GM23338 (cell line): ENCODE measurements at places on chromosomes 3 and 15.

DNA sequence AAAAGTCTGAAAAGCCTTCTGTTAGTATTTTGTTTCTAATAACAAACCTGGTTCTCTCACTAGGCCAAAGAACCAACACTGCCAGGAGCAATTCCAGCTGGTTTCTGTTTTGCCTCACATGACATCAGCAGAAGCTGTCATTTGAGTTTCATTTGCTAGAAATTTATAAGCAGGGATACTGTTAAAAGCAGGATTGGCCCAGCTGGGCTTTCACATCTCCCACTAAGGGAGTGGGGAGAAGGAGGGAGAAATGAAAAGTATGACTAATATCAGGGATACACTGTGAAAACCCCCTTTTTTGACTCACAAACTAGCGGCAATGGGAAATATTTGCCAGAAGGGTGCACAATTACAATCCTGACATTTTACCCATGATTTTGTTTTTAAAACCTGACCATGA, 5.3 kb downstream of the CCDC80 start:
- DNase-seq: no peak

- no peak for DNase-seq
Observed at GRCh38 chr3:140152851-140153639, 218.1 kb downstream of the CLSTN2 start.

DNA sequence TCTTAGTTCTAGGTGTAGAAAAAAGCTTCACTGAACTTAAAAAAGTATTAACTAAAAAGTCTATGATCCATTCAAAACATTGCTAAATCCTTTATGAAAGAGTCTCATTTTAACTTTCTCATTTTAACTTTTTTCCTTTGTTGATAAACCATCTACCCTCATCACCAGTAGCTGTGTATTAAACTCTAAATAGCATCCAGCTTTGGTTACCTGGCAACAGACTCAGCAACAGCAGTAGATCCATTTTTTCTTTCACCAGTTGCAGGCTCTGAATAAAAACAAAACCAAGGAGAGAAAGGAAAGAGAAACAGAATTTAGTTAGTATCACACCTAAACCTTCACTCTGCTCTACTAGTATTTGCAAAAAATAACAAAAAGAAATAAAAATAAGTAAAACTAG, 51.6 kb downstream of the TP53BP1 start:
- no peak for DNase-seq

DNA sequence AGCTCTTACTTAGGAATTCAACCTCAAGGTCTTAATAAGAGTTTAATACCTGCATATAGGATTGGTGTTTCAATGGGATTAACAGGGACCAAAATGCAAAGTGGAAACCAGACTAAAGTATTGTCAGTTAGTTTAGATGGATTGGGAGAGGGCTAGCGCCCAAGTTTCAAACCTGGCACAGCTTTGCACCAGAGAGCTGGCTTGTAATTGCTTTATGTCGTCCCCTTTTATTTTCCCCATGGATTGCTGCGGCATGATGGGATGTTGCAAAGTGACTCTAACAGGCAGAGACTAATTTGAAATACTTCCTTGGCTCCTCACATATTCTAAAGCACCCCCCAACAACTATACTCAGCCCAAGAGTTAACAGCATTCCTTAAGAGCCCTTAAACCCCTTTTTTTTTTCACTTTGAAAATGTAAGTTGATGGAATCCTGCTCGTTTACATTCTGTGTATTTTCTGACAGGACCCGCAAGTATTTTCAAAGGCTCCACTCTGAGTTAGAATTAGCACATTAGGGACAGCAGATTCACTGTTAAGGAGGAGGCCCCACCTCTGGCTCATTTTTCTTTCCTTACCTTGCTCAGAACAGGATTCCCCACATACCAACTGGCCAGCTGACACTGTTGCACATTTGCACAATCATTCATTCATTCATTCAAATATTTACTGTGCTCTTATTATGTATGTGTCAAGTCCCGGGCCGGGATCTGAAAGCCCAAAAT, 214.2 kb downstream of the ERC2 start:
- peak; percentile 57 for DNase-seq

DNA sequence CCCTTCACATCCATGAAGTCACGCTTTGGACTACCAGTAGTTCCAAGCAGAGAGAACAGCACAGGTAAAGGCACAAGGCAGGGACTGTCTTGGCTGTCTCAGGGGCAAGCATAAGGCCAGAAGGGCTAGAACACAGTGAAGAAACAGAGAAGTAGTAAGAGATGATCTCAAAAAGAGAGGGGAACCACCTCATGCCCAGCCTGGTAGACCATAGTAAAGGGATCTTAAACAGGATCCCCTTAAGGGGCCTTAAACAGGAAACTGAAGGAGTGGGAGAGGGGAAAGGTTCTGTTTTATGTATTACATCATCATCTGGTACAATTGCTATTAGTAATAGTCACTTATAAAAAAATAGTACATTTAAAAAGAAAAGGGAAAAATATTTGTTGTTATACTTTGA, 25.8 kb downstream of the P2RY1 start:
- DNase-seq: no peak
